HEK293T (cell line): ENCODE measurements at places on chromosomes 4 and X.

- no peak for DNase-seq
Measured at GRCh38 chr4:35315419-35315818, 928.9 kb downstream of the ARAP2 start.

DNA sequence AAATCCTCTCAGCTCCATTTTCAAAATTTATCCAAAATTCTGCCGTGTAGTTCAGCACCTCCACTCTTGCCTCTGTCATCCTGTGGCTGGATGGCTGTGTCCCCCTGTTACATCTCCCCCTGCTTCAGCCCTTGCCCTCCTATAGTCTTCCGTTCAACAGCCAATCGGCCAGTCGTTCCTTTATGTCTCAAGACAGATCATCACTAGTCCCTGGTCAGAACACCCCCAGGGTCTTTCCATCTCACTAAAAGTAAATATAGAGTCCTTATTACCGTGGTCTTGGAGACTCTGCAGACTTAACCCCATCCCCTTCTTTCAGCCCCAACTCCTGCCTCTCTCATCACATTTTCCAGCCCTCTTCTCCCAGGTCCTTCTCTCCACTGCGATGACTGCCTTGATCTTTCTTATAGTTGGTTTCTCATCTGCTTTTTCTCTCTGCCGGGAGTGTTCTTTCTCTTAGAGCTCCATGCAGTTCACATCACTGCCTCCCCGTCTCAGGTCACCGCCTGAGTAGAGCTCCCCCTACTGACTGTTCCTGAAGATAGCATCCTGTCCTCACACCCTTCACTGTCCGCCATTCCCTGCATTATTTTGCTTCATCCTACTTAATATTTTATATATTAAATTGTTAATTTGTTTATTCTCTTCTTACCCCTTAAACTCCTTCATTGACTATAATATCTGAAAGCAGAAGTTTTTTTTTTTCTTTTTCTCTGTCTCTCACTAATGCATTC is 736.9 kb upstream of the MAGEB2 start:
- peak; percentile 65 for DNase-seq

- DNase-seq: no peak
Measured at GRCh38 chrX:4909348-4909747, 1195.9 kb upstream of the PRKX start.

DNA sequence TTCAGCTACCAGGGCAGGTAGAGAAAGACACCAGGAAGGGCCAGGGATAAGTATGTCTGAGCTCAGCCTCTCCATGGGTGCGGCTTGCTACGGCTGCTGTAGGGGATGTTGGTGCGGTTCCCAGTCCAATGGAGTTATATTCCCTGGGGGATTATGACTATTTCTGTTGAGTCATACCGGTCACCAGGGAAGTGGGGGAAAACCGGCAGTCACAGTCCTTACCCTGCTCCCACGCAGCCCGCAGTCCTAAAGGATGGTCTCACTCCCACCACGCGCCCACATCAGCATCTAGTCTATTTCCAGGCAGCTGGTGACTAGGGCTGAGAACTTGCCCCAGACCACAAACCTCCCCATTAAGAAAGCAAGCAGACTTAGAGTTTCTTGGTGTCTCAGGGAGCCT is 191.6 kb downstream of the VEGFC start:
- no peak for DNase-seq

- DNase-seq: no peak
Measured at GRCh38 chrX:150482537-150483206, 85.7 kb upstream of the MTM1 start.

GRCh38 chr4:168421671-168422070 is 58.6 kb downstream of the DDX60L start:
- DNase-seq: no peak

DNA sequence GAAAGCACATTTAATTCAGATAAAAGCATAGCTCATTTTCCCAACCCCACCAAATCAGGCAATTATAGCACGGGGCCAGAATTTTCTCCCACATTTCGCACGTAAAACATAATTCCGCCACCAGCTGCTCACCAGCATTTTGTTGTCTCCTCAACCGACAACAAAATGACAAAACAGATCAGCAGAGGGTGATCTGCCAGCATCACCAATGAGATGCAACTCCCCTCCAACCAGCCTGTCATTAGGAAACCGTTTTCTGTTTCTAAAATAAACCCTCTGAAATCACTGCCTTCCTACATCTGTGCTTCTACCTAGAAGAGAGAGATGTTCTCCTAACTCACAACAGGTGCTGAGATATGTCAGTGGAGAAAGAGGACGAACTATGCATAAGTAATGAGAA is 654.8 kb upstream of the CPEB2 start:
- no peak for DNase-seq

DNA sequence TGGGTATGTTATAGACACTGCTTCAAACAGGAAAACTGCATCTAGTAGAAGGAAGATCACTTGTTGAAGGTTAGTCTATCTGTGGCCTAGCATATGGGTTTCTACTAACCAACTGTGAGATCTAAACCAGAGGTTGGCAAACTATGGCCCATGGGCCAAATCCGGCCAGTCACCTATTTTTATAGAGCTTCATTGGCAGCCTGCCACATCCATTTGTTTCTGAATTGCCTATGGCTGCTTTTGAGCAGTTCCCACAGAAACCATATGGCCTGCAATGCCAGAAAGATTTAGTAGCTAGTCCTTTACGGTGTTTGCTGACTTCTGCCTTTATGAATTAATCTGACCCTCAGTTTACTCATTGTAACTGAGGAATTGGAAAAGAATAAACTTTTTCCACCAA is 71.1 kb downstream of the MID1 start:
- no peak for DNase-seq

DNA sequence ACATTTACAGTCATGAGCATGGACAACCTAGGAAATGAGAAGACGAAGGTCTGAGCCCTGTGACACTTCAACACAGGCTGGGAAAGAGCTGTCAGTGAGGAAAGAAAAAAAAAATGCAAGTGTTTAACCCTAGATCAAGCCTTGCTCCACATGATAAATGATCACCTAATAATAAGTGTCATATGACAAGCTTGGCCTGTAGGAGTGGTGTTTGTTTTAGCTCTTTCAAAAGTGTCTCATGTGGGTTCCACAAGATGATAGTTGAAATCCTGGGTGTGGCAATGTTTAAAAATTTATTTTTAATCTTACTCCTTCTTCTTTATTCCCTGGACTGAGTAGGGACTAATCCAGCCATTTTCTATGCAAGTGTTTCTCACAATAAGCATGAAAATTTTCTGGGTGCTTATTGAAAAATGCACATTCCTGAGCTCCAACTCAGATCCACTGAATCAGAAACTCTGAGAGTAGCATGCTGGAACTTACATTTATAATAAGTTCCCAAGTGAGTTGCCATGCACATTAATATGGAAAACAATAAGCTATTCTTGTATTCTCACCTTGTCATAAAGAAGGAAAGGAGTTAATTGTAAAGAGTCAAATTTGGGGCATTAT is 138.3 kb downstream of the AREG start:
- no peak for DNase-seq

- DNase-seq: no peak
Measured at GRCh38 chr4:147059064-147059731, 113.5 kb upstream of the TTC29 start.

GRCh38 chr4:140116442-140117104 is 37.4 kb downstream of the MAML3 start:
- DNase-seq: no peak

GRCh38 chr4:48261281-48261680 is 8.4 kb downstream of the TEC start:
- no peak for DNase-seq

DNA sequence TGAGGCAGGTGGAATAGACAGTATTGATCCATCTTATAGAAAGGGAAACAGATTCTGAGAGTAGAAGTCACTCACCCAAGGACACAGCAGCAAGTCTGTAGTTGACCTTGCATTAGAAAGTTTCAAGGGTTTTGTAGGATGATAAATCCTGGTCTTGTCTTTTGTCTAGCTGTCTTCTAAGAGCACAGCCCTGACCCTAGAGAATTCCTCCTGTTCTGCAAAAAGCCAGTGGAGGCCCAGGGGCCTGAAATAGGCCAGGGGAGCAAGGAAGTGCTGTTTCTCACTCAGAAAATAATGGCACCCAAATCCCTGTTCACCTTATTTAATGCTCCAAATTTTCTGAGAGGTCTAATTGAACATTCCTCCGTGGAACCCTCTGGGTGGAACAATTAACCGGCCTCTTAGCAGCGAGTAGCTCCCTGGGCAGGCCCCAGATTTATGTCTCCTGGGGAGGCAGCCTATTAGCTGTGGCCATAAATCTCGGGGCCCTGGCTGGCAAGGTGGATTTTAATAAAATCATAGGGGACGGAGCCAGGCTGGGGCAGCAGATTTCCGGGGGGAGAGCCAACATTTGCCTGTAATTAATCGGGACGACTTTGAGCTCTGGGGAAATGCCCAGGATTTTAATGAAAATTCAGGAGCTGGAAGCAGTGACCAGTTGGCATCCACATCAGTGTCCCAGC is 49.2 kb upstream of the MSX1 start:
- no peak for DNase-seq

DNA sequence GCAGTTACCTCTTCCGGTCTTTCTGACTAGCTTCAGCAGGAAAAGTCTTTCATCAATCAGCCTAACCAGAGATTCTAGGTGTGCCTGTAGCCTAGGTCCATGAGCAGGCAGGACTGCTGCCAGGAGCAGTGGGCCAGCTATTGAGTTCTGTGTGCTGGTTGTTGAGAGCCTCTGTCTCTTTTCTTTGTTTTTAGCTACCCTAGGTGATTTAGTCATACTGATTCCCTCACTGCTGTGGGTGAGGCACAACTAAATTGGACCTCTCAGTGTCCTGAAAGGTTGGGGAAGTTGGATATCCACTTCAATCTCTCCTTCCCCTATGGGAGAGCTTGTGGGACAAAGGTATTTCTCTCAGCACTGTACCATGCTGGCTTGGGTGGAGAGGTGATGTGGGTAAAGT is 354.9 kb downstream of the GPAT3 start:
- no peak for DNase-seq

GRCh38 chr4:139907001-139907809 is 241.6 kb downstream of the MGST2 start:
- no peak for DNase-seq

DNA sequence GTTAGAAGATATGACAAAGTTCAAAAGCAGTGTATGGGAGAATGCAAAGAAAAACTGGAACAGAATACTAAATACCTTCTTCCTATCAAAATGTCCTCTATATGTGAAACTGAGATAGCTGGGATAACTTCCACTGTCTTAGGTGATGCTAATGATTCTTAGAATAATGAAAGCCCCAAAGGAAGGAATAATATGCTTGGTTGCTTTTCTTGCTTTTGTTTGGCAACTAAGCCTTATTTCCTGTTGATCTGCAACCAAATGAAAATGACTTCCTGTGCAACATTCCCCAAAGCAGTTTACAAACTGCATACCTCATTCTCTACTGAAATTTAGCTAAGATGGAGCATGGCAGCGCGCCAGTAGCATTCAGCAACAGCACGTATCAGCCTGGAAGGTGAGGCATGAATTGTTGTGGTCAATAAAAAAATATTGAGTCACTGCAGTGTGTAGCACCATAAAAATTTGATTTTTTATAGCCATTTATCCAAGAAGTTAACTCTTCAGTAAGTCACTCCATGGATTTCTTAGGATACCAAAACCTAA is 18.7 kb downstream of the NDNF start:
- no peak for DNase-seq

GRCh38 chr4:15550491-15550890 is 80.8 kb downstream of the CC2D2A start:
- no peak for DNase-seq

DNA sequence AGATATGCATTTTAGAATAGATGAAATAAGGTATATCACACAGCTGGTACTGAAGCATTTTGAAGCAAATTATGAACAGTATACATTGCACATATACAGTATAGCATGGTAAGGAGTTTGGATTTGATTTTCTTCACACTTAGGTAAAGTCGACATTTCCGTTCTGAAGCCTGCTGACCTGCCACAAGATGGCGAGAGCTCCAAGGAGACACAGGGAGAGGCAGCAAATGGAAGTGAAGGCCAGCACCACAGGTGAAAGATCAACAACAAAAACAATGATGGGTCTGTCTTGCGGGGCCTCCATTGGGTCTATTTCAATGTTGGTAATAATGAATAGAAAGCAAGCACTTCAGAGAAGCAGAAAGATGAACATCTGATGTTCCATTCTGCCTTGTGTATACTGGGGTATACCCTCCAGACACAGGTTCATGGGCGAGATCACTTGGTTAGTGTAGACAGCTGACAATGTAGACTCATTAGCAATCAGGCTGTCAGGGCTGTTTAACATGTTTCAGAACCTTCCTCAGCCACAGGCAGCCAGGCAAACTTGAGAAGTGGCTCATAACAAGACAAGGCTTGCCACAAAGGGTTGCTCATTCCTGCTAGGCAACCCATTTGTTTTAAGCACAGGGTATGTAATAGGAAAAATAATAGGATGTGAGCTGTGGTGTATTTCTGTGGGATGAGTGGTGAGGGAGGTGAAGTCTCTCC is 21.4 kb upstream of the NOX1 start:
- peak; percentile 49 for DNase-seq

GRCh38 chr4:58636381-58636780 is 1526.2 kb upstream of the IGFBP7 start:
- no peak for DNase-seq

DNA sequence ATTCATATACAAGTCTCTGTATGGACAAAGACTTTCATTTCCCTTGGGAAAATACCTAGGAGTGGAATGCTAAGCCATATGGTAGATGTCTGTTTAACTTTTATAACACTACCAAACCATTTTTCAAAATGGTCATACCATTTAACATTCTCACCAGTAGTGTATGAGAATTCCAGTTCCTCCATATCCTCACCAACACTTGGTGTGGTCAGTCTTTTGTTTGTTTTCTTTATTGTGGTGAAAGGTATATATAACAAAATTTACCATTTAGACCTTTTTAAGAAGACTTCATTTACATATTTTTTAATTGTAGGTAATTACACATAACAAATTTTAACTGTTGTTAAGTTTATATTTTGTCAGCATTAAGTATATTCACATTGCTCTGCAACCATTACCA is 12.7 kb upstream of the APLN start:
- no peak for DNase-seq

GRCh38 chr4:88629826-88630225 is 37.5 kb downstream of the HERC3 start:
- DNase-seq: no peak

DNA sequence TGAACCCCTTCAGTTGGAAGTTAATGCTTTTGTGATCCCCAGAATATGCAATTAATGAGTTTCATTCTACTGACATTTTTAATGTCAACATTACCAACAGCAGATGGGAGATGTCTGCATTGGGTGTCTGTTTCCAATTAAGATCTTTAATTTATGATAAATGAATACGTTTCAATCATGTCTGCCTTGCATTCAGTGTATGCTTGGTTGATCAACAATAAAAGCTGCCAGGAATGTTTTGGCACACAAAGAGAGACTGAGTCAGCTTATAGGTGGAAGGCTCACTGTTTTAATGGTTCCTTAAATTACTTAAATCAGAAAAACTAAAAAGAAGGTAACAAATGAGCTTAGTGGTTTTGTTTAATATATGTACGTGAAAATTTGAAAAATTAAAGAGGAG is 359.9 kb upstream of the CNKSR2 start:
- no peak for DNase-seq

DNA sequence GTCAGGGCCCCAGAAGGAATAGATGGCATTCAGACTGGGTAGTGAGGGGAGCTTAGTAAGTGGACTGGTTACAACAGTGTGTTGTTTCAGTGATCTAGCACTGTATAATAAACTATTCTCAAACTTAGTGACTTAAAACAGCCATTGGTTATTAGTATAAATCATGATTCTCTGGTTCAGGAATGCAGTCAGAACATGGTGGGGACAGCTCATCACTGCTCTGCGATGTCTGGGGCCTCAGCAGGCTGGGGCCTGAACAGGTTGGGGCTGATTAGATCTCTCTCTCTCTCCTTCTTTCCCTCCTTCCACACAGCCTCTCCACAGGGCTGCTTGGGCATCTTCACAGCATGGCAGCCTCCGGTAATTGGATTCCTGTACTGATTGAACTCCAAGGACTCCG is 160.4 kb downstream of the GATB start:
- DNase-seq: no peak
